Stimulated activated CD8-positive, alpha-beta memory T cell treated with anti-CD3 and anti-CD28 coated beads, Interleukin-2, amount 100 ng/mL, for 1 hour (primary cell): ENCODE measurements at places on chromosomes 16 and 17.

GRCh38 chr17:43898446-43898845 lies 8.9 kb downstream of the MPP2 start:
- no peak for DNase-seq

DNA sequence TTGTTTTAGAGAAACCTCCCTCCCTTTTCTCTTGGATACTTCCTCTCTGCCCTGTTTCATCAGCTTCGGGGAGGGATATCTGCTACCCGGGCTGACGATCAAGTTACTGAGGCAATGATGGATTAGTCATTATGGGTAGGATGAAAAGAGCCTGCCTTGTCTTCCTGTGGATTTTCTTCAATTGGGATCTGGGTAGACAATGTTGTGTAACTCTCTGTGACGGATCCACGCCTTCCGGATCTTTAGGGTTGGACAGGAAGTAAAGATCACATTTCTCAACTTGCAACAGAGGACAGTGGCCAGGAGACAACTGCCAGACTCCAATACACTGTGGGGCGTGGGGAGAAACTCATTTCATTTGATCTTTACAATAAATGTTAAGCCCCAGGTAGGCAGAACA lies 11.3 kb upstream of the CHST6 start:
- DNase-seq, result no peak

GRCh38 chr16:23232806-23233205 lies 50.3 kb downstream of the SCNN1G start:
- DNase-seq, result no peak

GRCh38 chr16:4042581-4042980 lies 73.7 kb downstream of the ADCY9 start:
- no peak for DNase-seq

DNA sequence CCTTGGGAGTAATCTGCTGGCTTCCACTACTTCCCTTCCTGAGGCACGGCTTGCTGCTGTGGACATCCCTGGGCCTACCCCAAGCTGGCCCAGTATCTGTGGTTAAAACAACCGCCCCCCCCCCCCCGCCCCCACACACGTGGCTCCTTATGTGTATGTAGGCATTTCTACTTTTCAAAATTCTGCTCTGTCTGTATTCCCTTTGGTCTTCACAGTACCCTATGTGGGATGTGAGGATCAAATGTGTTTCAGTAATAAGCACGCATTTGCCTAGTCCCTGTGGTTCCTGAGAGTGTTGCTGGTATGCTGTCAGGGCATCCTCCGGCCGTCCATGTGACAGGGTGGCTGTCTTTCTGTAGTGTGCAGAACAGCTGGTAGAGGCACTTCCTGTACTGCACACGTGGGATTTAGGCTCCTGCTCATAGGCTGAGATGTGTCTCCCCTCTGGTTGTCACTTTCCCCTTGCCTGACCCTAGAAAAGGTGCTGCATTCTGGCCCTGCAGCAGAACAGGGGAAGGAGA lies 2.2 kb downstream of the NT5M start:
- DNase-seq, result no peak

DNA sequence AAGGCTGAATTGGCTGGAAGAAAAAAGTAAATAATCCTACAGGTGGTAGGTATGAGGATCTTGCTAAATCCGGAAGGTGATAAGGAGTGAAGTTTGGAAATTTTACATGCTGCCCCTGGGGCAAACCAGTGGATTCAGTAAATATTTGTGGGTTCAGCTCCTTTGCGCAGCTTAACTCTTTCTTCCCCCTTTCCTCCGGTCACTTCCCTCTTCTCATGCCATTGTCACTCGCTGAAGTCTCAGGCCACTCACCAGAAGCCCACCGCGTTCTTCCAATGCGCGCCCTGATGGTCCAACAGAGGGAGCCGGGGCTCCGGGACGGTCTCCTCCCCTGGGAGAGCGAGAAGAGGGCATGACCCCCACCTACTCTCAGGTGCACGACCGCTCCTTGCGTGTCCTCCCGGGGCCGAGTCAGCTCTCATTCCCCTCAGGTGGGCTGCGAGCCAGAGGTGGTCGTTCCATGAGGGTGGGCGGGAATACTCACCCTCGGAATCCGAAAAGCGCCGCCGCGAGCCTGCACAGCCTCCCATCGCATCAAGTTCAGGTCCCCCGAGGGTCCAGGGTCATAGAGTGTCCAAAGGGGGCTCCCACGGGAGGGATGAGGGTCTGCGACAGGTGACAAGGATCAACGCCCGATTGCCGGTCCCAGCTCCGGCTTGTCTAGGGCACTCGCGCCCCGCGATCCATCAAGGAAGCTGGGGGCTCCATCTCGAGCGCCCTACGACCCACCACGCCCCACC lies 474 bp downstream of the CLN3 start:
- DNase-seq, result no peak

DNA sequence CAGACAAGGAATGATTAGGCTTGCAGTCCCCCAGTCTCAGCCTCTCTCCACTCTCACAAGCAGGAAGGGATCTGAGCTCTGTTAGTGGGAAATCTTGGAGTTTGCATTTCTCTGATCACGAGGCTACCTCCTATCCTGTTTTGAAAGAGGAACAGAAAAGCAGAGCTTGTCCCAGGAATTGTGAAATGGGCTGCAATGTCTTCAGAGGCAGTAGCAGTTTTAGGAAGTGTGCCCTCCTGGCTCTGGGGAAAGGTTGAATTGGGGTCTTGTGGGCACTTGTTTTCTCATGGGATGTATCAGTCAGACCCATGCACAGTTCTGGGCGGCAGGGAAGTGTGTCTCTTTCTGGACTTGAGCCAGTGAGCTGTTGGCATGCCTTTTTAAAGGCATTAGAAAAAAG lies 22.8 kb downstream of the NUP85 start:
- DNase-seq, result no peak

- DNase-seq, result no peak
Observed at GRCh38 chr17:30173649-30174048, 57.0 kb downstream of the NSRP1 start.

DNA sequence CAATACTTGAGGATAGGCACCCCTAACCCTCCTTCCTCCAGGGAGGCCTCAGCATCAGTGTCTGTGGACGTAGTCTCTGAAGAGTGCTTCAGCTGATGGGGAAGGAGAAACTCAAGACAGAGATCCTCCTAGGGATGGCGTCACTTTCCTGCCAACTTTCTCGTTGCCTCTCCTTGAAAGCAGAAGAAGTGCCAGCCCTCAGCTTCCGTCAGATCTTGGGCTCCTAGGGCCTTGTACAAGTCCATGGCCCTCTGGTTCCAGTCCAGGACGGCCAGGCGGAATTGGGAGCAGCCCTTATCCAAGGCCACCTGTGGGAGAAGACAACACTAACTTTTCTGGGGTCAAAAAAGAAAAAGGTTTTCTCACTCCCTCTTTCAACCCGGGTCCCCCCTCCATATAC lies 1.3 kb downstream of the SAT2 start:
- DNase-seq, result no peak

DNA sequence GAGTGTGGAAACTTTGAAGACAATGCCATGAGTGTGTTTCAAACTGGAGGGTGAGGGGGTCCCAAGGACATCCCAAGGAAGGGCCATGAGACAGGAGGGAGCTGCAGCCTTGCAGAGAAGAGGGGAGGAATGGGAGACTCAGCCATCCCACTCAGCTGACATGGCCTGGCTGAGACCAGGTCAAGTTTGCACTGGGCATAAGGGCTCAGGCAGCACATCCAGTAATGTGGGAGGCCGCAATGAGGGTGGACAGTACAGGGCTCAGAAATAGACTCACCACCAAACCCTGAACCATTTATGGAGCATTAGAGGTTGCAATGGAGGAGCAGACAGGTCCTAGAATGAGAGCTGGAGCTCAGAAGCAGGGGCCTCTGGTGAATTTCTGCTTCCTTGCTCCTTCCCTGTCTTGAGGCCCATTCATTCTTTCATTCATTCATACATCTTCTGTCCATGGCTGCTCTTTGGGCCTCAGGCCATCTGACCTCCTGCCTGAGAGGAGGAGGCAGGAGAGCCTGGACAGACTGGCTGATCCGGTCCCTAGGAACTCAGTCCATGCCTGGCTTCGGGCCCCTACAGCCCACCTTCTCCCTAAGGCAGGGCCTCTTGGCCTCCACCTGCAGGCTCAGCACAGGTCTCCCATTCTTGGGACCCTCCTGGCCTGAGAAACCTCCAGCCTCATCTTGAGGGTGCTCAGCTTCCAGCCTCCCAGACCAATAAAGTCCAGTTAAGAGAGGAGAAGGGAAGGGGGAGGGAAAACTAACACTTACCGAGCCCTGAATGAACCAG lies 70.5 kb upstream of the CDH5 start:
- no peak for DNase-seq

DNA sequence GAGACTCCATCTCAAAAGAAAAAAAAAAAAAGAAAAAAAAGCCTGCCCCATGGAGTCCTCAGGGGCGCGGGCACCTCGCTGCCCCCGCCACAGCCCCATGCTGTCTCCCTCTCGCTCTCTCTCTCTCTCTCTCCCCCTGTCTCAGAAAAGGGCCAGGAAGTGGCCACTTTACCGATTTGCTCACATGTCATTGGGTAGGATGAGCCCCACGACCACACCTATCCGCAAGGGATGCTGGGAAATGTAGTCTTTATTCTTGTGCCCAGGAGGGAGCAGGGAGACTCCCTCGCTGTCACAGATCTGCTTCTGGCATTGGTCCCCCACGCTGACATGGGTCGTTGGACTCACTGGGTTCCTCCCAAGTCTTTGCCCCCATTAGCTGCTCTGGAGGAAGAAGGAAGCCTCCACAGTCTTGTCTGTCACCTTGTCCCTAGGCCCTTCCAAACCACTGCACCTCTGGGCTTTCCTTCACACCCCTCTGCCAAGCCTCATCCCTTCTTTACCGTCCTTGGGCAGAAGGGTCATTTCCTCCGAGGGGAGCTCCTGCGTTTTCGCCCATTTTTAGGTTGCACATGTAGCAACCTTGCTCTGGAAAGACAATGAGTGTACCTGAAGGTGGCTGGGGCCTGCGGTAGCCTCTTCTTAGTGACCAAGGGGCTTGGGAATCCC lies 6.9 kb upstream of the GJD3 start:
- DNase-seq, result no peak

- no peak for DNase-seq
Observed at GRCh38 chr17:40450175-40450574, 6.9 kb downstream of the IGFBP4 start.
